Cortex of kidney (tissue), 1 donor: ENCODE measurements at places on chromosomes 11 and 22.

DNA sequence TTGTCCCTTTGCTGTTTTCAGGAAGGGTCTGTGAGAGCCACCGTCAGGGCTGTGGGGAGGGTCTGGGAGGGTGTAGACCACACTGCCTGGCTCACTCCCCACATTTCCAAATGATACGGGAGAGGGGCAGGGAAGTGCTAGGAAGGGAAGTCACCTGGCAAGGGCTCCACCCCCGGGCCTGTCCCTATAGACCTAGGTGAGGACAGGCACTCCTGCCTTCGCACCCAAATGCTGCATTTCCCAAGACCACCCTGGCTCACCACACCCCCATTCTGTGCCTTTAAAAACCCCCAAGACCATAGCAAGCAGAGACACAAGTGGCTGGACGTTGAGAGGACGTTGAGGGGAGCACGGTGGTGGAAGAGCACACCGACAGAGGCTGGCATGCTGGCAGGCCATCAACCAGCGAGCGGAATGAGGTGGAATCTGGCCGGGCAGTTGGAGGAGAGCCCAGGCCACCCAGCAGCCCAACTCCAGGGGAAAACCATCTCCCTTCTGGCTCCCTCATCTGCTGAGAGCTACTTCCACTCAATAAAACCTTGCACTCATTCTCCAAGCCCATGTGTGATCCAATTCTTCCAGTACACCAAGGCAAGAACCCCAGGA is 45.7 kb downstream of the GNB1L start:
- DNase-seq: no peak

- DNase-seq: no peak
Observed at GRCh38 chr11:113496026-113496651, 20.9 kb upstream of the DRD2 start.

DNA sequence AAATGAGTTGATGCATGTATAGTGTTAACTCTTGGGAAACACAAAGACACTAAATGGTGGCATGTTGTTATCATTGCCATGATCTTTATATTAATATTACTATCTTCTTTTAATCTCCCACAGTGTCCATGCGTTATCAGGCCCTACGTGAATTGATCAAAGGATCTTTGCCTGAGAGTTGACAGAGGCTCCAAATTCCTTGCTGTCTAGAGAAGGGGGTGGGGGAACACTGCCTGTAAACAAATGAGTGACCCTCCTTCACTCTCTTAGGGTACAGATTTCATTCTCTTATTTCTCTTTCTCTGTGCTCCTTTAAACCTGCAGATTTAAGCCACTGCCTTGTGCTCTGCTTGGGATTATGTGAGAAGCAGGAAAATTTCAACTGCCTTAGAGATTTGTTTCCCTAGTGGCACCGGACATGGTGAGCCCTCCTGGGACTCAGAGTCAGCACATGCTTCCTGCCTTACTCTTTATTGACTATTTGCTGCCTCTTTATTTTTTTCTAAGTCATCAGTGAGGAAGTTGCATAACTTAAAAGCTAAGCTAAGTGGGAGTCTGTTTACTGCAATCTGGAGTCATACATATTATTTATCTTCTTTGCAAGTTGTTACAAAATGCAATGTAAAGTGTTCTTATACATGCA is 122.9 kb downstream of the MAML2 start:
- DNase-seq: no peak

GRCh38 chr11:68012843-68013610 is 2.9 kb downstream of the ALDH3B1 start:
- no peak for DNase-seq

- no peak for DNase-seq
Observed at GRCh38 chr11:18720091-18720807, 5.7 kb downstream of the IGSF22 start.

DNA sequence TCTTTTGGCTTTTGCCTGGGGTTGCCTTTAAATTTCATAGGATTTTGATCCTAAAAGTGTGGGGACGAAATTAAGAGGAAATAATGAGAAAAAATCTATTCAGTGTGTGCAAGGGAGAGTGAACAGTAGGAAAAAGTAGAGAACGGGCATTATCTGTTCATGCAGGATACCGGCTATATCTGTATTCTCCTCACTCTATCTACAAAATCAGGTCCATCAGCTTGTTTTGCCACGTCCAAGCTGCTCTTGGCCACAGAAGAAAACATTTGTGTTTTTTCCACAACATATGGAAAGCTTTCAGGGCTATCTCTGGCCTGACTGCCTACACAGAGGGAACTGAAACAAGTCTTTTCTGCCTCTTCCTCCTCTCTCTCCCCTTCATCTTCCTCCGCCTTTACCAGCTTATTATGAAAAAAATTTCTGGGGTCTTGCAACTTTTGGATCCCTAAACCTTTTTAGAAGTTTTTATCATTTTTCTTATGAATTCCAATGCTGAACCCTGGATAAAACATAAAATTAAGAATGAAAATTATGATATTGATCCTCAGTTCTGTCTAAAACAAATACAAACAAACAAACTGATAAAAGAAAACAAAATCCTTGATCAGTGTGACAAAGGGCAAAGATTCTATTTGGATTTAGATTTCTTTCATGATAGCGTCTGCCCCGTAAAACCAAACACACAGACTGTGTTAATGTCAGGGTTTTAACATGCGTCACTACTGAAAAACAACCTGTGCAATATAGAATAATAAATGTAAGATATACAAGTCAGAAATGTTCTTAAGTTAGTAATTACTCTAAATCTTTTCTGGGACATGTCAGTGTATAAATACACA is 219.7 kb downstream of the CNTN5 start:
- DNase-seq: no peak
